ENCODE measurements at places on chromosomes 4 and X.

DNA sequence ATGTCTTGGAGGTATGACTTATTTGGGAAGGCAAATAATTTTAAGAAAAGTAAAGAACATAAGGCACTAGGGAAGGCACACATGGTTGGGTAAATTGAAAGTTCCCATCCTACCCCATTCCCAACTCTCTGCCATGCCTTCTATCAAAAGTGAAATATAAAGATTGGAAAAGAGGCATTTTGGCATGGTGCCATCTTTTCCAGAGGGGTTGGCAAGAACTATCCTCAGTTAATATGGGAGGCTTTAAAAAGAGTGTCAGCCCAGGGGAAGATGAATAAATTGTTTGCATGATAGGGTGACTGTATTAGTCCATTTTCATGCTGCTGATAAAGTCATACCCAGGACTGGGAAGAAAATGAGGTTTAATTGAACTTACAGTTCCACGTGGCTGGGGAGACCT is 150.8 kb upstream of the BOD1L1 start:
- DNase-seq = no peak

DNA sequence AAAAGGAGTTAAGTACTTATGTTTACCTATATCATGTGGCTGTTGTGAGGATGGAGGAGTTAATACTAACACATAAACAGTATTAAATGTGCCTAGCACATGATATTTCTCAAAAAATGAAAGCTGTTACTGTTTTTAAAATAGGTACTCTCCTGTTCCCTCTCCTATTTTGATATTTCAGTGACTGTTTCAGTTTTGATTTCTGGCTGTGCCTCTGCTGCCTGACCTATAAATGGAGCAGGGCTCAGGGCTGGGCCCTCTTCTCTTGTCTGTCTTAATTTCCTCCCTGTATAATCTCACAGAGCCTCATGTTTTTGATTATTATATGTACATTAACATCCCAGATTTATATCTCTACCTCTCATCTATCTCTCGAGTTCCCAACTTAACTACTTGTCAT is 93.3 kb downstream of the UGT8 start:
- DNase-seq = no peak

- DNase-seq = no peak
Observed at GRCh38 chr4:153064571-153064970, 128.4 kb downstream of the FHDC1 start.

- no peak for DNase-seq
Observed at GRCh38 chr4:9765091-9765490, 16.3 kb upstream of the DRD5 start.

DNA sequence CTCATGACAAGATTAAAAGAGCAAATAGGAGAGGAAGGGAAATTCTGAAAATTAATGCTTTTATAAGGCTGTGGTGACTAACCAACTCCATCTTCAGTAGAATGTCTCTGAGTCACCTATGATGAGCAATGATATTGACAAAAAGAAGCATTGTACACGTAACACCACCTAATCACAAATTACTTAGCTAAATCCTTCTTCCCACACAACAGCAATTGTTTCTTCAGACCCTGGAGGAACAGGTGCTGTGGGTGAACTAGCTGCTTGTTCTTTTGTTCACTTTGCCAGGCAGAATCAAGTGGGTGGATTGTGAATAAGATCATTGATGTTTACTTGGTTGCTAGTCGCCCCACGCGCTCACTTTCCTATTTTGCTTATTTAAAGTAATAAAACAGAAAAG is 315.5 kb downstream of the CAMK2D start:
- DNase-seq = no peak

- no peak for DNase-seq
Observed at GRCh38 chrX:87299563-87300160, 217.9 kb upstream of the KLHL4 start.

DNA sequence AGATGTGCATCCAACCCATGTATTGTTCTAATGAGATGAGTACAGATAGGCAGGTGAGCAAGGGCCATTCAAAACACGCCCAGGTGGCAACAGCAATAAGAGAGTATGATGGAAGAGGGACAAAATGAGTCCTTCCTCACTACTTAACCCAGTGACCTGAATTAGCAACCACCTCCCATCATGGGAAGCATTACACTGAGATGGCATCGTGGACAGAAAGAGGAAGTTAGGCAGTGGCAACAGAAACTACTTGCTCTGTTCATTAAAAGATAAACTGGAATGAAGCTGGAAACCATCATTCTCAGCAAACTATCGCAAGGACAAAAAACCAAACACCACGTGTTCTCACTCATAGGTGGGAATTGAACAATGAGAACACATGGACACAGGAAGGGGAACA is 17.2 kb downstream of the RXFP1 start:
- peak; percentile 16 for DNase-seq

DNA sequence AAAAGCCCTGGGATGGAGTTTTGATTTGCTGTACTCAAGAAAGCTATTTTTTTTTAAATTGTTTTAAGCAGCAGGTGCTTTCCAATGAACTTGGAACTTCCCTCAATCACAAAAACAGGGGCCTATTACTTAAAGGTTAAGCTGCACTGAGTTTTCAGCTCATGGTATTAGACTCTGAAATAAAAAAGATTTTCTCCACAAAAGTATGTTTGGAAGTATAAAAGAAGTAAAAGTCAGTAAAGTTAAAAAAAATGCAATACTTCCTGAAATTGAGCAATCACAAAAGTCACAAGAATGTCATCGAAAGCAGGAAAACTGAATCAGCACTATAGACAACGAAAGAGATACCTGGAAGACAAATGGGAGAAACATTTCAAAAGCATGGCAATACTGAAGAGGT is 38.9 kb upstream of the PLAC8 start:
- DNase-seq = no peak

GRCh38 chr4:14768449-14768848 is 233.8 kb upstream of the CPEB2 start:
- no peak for DNase-seq

GRCh38 chr4:76998251-76998901 is 48.8 kb downstream of the SEPTIN11 start:
- DNase-seq = no peak

GRCh38 chrX:46263494-46263893 is 281.7 kb downstream of the ZNF674 start:
- no peak for DNase-seq

DNA sequence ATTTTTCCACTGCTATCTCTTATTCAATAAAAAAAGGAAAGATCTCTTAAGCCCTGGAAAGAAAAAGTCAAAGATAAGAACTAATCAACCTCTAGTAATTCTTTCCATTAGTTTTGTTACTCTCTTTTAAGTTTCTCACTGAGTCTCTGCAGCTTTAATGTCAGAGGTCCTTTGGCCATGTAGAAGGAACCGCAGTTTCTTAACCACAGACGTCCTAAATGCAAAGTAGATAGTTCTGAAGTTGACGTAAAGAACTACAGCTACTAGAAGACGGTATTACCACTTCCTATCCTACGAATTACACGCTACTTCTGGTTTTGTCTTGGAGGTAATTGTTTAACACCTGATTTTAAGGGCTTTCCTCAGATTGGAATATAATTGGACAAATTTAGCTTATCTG is 325.9 kb downstream of the ANKRD50 start:
- DNase-seq = no peak

DNA sequence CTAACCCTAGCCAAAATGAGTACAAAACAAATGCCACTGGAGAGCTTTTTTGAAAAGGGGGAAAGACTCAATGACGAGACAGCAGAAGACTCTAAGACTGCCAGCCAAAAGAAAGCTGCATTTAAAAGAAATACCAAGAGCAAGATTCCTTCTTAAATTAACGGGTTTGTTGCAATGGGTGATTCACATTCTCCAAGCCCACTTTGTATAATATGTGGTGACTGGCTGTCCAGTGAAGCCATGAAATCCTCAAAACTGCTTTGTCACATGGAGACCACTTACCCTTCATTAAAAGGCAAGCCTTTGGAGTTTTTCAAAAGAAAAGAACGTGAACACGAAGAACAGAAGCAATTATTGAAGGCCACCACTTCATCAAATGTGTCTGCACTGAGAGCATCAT is 68.2 kb downstream of the MRPL1 start:
- no peak for DNase-seq

DNA sequence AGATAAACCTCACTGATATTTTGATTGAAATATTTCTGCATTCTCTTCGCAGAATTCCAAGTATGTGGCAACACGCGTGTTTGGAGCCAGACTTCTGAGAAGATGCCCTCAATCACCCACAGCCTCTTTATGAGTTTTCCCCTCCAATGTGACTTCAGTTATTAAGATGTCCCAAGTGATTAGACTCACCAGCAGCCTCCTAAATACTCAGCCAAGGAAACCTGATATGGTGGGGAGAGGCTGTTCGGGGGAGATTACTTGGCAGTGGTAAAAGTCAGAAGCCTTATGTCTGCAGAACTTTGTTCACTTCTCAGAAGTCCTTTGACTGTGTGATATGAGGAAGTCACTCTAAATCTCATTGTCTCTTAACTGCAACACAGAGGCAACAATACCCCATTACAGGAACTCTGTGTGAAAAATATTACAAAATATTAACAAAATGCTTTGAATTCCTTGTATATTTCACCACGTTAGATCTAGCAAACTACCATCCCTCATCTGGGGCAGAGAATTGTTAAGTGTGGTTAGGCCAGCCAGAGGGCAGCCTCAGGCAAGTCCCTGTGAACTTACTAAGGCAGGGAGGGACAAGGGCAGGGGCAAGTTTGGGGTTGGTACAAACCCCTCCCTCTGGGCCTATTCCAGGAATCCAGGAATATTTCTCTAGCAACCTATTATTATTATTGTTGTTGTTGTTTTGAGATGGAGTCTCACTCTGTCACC is 151.4 kb upstream of the USP9X start:
- no peak for DNase-seq

- peak; percentile 23 for DNase-seq
Observed at GRCh38 chr4:142549726-142550463, 296.2 kb downstream of the INPP4B start.

- DNase-seq = no peak
Observed at GRCh38 chr4:173174594-173175012, 6.0 kb downstream of the GALNT7 start.

GRCh38 chr4:7394681-7395451 is 39.9 kb downstream of the PSAPL1 start:
- DNase-seq = no peak

- no peak for DNase-seq
Observed at GRCh38 chr4:41065434-41066006, 148.8 kb downstream of the APBB2 start.

- DNase-seq = no peak
Observed at GRCh38 chr4:145389550-145389949, 92.1 kb upstream of the SMAD1 start.

DNA sequence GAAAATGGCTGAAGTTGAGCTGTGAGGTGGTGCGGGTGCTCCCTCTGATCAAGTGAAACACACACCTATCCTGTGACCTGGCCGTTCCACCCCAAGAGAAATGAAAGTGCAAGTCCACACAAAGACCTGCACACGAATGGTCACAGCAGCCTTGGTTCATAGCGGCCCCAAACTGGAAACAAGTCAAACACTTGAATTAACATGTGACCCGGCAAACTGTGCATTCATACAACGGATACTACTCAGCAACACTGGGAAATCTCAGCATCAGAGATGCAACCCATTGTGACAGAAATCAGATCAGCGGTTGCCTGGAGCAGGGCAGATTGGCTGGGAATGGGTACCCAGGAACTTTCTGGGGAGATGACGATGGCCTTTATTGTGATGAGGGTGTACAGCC is 7.6 kb downstream of the G6PD start:
- no peak for DNase-seq

DNA sequence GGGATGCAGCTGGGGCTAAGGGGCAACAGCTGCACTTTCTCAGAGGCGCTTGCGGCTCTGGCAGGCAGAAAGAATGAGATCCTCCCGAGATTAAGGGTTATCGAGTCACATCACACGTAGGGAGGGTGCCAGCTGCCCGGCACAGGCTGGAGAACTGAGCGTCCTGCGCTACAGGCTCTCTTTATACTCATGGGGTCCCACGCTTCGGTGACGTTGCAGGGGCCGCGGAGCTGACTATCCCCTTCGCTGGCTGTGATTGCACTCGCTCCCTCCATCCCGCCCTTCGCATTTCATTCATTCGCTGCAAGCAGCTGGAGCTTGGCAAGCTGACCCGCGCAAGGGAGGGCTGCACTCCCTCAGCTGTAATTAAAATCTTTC is at the start of gene TACR3:
TACR3 (minus strand) TSS at position 156 of the 378 bp plus-strand sequence. CDS start 310 bp downstream, outside the sequence.
- DNase-seq = no peak

DNA sequence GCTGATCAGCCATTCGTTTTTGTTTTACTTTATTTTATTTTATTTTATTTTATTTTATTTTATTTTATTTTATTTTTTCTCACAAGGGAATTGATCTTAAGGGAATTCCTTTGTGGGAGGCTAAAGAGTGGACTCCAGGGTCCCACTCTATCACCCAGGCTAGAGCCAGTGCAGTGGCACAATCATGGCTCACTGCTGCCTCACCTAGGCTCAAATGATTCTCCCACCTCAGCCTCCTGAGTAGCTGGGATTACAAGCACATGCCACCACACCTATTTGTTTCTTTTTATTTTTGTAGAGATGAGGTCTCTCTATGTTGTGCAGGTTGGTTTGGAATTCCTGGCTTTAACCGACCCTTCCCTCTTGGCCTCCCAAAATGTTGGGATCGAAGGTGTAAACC is 17.5 kb upstream of the PABPC4L start:
- no peak for DNase-seq

DNA sequence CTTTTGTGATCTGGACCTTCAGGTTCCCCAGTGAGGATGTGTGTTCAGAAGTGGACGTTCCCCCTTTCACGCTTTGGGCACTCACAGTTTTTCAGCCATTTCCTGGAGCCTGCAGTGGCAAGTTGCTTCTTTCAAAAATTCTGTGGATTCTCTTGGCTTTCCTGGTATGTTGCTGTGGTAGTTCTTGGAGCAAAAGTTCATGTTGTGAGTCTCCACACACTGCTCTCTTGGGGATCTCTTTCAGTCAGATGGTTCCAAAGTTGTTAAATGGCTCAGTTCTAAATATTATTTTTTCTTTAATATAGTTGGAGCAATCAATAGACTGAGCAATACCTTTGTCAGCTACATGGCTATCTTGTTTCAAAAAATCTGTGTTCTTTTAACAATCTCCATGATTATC is 28.5 kb upstream of the BANK1 start:
- no peak for DNase-seq

GRCh38 chr4:34372815-34373214 is 1871.5 kb downstream of the ARAP2 start:
- no peak for DNase-seq

- no peak for DNase-seq
Observed at GRCh38 chr4:121107507-121107906, 35.2 kb upstream of the NDNF start.

- no peak for DNase-seq
Observed at GRCh38 chr4:5785806-5786680, 75.0 kb downstream of the EVC start.

DNA sequence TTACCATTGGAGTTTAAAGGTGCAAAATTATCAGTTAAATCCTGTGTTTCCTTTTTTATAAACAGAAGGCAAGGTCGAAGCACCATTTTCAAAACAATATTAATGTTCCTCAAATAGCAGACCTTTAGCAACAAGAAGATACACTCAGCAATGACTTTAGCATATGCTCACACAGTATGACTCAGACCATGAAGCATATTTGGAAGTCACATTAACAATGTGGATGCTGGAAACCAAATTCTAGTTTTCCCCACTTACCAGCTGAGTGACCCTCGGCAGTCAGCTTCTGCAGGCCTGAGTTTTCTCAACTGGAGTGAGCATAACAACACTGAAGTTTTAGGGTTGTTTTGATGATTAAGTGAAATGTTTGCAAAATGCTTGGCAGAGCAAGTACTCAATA is 130.5 kb downstream of the ANK2 start:
- no peak for DNase-seq

GRCh38 chr4:157992038-157992705 is 180.7 kb downstream of the GASK1B start:
- DNase-seq = peak; percentile 48

GRCh38 chrX:139106069-139106468 is 394.6 kb upstream of the FGF13 start:
- no peak for DNase-seq

GRCh38 chr4:128862608-128863311 is 53.3 kb downstream of the JADE1 start:
- DNase-seq = peak; percentile 38

All from CD4-positive, alpha-beta T cell treated with Interleukin-4 for 1 hour (primary cell).